ENCODE measurements at places on chromosomes 1 and 21.
A peak's percentile ranks its signal among the peaks of the same experiment; 100 is the strongest.

GRCh38 chr1:229047161-229047839 lies 223.6 kb upstream of the RAB4A start:
- no peak for DNase-seq

DNA sequence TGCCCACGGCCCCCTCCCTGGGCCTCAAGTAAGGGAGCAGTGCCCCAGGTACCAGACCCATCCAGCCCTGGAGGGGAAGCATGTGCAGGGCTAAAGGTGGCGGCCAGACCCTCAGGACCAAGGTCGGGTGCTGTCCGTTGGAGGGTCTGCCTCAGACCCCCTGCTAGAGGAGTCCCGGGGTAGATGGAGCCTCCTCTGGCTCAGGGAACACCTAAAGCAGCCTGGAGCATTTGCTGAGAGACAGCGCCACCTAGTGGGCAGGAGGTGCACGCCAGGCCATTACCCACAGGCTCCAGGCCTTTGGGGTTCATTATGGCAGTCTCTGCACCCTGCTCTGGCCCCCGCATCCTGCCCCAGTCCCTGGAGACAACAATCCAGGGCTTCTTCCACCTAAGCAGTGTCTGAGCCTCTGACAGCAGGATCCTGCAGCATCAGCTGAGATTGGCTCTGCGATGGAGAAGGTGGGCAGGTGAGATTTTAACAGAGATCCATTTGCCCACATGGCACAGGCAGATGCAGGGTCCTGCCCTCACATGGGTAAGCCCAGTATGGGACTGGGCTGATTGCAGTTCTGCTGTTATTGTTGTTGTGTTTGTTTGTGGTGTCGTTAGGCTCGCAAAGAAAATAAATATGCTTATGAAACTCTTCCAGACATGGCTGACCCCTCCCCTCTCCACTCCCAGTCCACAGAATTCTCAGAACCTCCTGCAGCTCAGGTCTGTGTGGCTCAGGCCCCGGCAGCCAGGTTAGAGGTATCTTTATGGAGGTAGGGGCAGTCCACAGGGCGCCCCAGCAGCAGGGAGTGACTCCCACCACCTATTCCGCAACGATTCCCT lies 42.4 kb downstream of the CTNNBIP1 start:
- peak; percentile 87 for DNase-seq

DNA sequence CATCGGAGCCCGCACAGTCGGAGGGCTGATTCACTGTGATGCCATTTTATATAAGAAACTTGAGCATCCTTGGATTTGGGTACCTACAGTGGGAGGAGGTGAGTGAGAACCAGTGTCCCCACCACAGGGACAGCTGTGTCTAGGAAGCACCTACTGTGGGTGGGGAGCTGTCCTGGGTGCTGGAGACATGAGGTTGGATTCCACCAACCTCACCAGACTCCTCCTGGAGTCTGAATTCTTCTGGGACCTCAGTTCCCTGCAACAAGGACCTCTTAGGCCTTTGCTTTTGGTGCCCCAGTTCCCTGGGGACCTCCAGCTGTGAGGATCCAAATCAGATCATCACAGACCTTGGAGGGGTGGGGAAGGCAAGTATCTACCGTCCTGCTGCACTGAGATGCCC lies 188.8 kb downstream of the PRDM16 start:
- no peak for DNase-seq

- DNase-seq = no peak
These were observed 360.1 kb upstream of the BEND5 start for GRCh38 chr1:49136738-49137251.

DNA sequence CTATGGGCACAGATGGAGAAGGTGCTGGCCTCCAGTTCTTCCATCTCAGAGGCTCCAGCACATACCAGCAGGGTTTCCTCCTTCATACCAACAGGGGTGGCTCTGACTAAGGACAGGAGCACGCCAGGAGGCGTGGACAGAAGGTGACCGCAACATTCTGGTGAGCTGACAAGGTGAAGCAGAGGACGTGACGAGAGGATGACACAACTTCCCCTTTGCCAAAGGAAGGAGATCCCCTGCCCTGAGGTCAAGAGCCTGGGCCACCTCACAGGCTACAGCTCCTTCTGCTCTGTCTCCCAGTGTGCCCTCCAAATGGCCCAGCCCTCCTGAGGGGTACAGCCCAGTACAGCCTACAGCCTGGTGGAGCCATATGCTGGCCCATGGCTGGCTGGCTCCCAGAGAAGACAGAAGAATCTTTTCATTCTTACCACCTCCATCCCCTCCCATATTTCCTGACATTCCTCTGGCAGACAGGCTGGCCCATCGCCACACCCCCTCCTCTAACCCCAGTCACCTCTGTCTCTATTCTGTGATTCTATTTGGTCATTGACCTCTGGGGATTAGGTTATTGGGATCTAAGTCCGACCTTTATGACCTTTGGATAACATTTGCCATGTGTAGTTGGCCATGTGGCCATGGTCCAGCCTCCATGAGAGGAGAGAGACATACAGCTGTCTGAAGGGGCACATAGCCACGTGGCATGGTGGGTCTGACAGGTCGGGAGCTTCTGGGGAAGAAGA lies 5.1 kb upstream of the LAMB3 start:
- DNase-seq = no peak

GRCh38 chr1:247037511-247038320 lies 29.9 kb upstream of the ZNF695 start:
- no peak for DNase-seq

DNA sequence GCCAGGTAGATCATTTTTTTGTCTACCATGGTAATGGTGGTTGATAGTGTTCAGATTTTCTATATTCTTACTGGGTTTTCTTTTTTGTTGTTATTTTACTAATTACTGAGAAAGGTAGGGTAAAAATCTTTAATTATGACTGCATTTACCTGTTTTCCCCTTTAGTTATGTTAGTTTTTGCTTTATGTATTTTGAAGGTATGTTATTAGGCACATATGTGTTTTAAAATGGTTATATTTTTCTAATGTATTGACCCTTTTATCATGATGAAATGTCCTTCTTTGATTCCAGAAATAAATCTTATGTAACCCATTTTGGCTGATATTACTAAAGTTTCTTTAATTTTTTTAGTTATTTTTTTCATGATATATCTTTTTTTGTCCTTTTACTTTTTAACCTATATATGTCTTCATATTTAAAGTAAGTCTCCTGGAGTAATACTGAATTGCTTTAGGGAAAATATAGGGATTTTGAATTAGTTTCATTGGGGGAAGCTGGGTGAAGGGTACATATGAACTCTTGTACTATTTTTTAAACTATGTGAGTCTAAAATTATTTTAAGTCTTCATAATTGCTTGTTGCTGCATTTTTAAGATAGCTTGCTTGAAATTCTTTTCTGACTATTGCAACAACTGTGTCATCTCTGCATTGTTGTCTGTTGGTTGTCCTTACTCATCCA lies 22.4 kb downstream of the SLC35A3 start:
- no peak for DNase-seq

GRCh38 chr1:48556186-48556850 lies 84.3 kb upstream of the SPATA6 start:
- DNase-seq = no peak

DNA sequence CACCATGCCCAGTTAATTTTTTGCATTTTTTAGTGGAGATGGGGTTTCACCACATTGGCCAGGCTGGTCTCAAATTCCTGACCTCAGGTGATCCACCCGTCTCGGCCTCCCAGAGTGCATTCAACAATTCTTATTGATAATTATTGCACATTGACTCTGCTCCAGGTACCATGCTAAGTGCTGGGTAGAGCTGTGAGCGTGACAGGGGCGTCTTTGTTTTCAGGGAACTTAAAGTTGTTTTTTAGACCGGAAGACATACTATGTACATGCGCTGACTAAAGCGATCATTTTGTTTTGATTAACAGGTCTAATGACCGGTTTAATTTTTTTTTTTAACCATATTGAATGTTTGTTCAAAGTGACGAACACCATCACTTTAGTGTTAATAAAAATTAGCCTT lies 4.0 kb downstream of the CD247 start:
- no peak for DNase-seq

DNA sequence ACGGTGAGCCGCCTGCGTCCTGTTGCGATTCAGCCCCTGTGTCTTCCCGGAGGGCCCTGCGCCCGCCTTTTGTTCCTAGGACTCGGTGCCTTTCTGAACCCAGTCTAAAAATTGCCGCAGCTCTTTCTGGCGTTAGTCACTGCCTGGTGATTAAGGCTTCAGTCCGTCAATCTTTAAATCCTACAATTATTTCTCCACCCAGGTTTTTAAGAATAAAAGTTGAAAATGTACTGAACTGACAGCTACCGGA lies 16.2 kb upstream of the PDXK start:
- DNase-seq = no peak

- no peak for DNase-seq
These were observed 13.3 kb downstream of the ITGB3BP start for GRCh38 chr1:63509718-63510117.

DNA sequence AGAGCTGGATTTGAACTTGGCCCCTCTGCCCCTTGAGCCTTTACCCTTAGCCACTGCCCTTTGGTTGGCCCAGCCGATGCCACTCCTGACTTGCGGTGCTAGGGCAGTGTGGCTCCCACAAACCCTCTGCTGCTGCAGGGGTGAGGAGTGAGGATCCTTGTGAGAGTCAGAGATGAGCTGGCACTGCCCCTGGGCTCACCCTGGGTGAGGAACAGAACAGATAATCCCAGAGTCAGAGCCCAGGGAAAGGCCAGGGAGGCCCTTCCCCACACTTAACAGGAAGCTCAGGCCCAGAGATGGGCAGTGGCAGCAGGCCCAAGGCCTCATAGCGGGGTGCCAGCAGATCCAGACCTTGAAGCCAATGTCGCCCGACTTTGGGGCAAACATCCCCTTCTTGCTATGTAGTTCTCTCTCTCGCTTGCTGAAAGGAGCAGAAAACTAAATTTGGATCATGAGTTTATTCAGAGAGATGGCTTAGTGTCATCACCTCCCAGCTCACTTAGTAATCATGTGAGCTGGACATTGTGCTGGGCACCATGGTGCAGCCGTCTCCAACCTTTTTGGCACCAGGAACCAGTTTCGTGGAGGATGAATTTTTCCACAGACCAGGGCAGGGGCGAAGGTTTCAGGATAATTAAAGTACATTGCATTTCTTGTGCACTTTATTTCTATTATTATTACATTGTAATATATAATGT lies 81.4 kb downstream of the IGSF21 start:
- no peak for DNase-seq
